ENCODE measurements at places on chromosomes 11 and 22.

DNA sequence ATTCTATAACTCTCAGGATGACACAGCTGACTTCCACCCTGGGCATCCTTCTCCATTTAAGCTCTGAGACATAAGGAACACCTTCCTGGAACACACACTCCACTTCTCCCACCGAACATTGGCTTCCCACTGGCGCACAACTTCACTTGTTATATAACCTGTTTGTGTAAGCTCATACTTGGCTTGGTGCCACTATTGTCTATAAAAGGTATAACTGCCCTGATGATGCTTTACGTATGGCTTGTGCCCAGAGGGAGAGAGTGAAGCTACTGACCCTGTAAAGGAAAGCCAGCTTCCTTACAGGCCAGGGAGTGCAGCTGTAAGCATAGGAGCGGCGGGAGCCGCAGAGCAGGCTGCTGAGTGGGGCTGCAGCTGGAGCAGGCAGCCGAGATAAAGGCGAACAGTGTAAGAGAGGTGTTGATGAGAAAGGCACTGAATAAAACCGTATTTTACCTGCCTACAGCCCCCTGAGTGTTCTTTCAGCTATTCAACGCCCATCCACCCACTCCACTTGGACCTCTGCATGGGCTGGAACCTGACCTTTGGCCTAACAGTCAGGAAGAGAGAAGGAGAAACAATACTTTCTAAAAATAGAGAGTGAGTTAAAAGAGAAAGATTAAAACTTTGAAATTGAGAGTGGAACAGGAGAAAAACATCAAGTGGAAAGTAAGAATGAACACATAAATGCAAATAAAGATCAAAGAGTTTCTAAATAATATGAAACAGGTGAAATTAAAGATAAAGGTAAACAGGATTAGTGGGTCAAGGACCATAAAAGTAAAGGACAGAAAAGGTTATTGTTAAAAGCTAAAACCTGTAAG lies 252.1 kb upstream of the ARHGAP42 start:
- no peak for DNase-seq

DNA sequence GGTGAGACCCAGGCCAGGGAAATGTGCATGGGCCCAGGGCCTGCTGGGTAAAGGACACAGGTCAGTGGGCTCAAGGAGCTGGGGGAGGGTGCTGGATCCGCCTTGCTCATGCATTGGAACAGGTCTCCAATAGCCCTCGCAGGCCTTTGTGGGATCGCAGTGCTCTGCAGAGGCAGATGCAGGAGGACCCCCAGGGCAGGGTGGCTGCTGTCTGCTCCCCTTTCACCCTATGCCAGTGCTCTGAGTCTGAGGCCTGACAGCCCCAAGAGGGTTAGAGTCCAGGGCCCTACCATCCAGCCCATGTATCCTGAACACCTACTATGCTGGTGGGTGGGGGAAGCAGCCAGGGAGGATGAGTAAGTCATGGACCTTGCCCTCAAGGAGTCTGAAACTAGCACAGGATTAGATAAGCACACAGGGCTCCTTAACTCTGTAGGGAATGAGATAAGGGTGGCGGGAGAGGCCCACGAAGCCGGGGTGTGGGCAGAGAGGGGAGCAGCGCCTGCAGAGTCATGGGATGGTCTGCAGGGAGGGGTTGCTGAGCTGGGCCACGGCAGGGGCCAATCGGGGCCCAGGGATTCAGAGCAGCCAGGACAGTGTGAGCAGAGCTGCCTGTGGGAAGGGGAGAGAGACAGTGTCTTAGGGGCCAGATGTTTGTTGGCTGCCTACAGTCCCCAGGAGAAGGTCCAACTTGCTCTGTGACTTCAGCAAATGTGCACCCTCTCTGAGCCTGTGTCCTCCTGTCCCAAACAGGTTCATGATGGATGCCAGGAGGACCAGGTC lies 10.5 kb upstream of the EHD1 start:
- DNase-seq, result no peak

DNA sequence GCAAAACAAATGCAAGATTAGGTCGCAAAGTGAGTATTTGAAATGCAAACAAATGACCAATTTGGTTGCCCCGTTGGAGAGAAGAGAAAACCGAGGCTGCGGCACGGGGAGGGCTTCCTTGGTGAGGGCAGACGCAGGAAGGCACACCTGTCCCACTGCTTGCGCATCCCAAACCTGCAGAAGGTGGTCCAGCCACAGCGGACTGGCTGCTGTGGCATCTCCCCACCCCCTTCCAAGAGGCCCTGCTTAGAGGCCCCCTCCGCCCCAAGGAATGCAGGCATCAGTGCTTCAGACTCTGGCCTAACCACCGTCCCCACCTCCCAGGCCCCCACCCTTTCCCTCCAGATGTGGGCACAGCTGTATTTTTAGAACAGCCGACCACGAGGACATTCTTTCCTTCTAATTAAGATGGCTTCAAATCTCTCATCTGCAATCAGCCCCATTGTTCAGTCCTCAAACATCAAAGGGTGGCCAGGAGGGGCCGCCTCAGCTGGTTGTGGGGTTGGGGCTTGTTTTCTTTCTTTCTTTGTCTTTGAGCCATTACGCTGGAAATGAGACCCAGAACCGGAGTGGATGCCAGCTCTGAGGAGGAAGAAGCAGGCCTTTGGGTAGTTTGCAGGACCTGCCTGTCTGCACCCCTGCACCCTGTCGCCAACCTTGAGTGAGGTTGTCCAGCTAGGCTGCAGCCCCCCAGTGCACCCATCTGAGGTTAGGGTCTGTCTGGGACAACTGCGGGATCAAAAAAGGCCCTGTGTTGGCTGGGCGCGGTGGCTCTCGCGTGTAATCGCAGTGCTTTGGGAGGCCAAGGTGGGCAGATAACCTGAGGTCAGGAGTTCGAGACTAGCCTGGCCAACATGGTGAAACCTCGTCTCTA lies 9.4 kb upstream of the DERL3 start:
- no peak for DNase-seq

DNA sequence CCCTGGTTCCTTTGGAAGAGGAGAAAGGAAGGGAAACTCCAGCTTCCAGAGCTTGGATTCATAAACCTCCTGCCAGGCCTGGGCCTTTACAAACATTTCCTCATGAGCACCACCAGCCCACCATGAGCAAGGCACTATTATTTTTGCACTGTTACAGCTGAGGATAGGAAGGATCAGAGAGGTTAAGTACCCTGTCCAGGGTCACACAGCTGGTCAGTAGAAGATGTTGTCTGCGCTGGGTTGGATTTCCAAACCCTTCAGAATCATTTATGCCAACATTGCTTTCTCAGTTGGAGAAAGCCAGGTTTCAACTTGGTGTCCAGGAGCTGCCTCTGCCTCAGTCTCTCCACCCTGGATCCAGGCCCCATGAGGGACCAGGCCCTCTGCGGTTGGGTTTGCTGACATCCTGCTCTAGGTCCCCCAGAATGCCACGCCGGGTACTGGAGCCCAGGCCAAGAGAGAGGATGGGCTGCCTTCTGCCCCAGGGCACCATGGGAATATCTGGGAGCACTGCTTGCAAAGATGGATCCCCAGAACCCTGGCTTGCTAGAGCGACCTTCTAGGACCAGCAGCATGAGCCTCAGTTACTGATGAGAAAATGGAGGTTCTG lies 29.7 kb upstream of the SHISAL1 start:
- no peak for DNase-seq

GRCh38 chr11:48141475-48142122 lies 75.0 kb upstream of the OR4B1 start:
- DNase-seq, result no peak

- no peak for DNase-seq
These were observed 125.3 kb downstream of the APOL5 start for GRCh38 chr22:35842954-35843353.

DNA sequence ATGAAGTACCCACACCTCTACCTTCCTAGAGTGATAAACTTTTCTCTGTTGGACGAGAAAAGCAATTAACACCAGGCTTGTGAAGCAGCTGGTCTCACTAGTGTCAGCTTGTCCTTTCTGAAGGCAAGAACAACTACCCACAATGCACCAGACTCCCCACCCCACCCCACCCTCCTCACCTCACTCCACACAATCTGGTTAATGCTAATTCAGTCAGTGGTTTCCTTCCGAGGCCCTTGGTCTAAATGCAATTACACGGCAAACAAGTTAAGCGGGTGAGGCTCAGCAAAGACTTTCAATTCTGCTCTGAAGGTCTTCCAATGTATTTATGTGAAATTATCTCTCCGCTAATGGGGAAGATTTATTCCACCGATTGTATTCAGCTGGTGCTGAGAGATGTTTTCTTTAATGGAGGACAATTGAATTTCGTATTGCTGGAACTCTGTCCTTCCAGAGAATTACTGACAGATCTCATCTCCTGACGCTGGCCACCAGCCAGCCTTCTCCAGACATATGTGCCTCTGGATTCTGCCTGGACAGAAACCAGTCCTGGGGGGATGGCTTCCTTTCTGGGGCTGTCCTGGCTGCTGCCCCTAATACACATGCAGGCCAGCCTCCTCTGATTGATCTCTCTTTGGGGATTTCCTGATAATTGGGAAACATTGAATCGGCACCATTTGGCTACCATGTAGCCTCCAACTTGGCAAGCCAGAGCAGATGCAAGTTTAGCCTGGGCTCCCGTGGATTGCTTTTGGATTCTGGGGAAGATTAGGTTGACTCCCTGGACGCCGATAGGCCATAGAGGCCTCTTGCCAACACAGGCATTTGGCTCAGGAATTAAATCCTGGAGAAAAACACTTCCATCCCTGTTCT lies 165.8 kb upstream of the NARS2 start:
- no peak for DNase-seq

DNA sequence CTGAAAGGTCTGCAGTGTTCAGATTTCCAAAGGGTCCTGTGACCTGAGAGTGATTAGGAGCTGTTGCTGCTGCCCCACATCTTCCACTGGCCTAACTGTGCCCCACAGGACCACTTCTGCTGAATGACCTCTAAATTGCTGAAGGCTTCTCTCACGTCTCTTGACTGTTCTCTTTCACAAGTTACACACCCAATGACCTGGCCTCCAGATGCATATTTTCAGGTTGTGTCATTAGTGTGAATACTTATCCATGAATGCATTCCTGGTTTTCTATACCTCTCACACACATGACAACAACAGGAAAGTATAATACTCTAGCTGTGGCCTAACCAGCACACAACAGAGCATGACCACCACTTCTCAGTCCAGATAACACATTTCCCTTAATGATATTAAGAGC lies 15.4 kb downstream of the PRR14L start:
- no peak for DNase-seq

DNA sequence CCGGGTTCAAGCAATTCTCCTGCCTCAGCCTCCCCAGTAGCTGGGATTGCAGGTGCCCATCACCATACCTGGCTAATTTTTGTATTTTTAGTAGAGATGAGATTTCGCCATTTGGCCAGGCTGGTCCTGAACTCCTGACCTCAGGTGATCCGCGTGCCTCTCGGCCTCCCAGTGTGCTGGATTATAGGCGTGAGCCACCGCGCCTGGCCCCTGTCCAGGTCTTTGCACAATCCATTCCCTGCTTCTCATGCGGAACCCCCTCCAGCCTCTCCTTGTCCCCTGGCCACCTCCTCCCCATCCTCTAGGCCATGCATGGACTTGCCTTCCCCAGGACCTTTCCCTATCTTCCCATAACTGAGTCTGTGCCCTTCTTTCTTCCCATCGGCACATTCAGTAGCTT lies 8.7 kb downstream of the DPP3 start:
- no peak for DNase-seq

DNA sequence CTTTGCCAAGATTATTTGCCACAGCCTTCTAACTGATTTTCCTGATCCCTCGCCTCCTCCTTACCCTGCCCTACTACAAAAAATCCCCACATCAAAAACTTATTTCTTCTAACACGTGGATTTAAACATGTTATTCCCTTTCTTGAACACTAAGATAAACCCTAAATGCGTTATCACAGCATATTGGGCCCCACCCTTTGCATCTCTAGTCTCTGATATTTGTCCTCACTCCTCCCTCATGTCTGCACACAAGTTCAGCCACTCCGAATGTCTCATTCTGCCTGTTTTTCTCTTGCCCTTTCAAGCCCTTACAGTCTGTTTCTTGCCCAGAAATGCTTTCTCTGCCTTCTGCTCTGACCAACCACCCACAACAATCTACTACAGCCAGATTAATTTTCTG lies 10.6 kb upstream of the ACER3 start:
- DNase-seq, result no peak

DNA sequence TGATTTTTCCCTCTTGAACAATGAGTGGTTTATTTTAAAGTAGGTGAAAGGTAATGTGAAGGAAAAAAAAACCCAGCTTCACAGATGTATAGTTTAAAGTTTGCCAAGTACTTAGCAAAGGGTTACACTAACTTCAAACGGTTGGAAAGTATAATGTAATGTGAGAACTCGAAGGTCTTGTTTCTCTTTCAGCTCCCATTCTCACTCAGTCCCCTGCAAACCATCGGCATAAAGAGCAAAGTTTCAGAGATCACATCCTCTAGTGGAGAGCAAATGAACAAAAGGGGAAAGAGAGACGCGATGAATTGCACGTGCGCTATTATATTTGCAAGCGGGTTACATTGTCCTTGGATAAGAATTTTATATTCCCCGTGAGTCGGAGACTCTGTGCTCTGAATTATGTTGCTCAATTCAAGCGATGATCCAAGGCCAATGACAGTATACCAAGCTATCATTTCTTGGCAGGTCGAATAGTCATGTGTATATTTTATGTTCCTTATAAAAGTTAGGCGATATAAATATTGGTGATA lies 37.6 kb upstream of the BIRC3 start:
- no peak for DNase-seq

DNA sequence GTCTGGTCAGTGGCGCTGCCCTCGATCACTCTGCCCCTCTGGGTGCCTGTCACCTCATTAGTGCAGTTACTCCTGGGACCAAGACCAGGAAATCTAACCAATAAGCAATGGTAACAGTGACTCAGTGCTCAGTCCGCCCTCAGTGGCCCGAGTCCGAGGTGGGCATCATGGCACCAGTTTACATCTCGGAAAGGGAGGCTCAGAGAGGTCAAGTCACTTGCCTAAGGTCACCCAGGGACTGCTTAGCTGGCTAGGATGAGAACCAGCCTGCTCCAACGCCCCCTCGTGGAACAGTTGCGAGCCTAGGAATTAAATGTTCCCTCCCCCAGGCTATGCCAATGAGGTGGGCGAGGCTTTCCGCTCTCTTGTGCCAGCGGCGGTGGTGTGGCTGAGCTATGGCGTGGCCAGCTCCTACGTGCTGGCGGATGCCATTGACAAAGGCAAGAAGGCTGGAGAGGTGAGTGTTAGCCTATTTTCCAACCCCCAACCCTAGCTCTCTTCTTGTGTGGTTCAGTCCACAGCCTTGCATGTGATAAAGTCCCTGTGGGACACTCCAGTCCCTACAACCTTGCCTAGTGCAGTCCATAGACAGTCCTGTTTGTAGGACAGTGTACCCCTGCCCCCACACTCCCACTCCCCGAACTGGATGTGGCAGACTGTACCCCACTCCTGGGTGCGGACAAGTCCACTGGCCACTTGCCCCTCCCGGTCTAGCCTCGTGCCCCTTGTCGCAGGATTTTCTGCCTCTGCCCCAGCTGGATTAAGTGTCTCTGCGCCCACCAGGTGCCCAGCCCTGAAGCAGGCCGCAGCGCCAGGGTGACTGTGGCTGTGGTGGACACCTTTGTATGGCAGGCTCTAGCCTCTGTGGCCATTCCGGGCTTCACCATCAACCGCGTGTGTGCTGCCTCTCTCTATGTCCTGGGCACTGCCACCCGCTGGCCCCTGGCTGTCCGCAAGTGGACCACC lies 1.1 kb downstream of the MTFP1 start:
- DNase-seq, result peak; percentile 78

GRCh38 chr11:64745521-64746328 lies 1.8 kb upstream of the RASGRP2 start:
- DNase-seq, result peak; percentile 49
